CD4-positive, alpha-beta T cell treated with Interleukin-1 beta for 1 hour (primary cell): ENCODE measurements at places on chromosomes 16 and 17.
A peak's percentile ranks its signal among the peaks of the same experiment; 100 is the strongest.

GRCh38 chr17:4189280-4189679, 46.3 kb downstream of the CYB5D2 start:
- no peak for DNase-seq

DNA sequence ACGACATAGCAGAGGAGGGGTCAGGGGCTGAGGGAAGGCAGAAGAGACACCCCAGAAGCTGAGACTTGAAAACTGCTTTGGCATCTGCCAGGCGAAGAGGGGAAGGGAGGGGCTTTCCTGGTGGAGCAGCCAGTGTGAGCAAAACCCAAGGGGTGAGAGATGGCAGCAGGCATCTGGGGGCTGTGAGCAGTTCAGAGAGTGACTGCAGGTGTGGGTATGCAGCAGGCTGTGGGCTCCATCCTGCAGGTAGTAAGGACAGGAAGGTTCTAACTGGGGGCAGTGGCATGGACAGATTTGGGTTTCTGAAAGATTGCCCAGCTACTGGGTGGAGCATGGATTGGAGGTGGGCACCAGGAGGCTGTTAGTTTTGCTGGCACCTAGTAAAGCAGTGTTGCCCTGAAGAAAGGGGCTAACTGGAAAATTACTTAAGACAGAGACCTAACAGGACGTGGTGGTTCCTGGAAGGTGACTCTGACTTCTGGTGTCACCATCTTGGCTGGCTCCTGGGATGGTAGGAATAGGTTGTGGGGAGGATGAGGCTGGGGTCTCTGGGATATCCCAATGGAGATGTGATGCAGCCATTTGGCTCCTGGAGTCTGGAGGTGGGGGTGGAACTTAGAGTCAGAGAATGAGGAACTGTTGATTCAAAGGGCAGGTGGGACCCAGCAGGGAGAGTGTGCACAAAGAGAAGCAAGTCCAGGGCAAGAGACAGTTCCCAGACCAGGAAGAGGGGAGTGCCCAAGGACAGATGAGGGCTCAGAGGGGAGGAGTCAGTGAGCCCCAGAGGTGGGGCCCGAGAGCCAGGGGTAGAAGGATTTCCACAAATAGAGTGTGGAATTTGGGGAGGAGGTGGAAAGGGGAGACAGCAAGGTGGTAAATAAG, 11.2 kb downstream of the BCL7C start:
- no peak for DNase-seq

DNA sequence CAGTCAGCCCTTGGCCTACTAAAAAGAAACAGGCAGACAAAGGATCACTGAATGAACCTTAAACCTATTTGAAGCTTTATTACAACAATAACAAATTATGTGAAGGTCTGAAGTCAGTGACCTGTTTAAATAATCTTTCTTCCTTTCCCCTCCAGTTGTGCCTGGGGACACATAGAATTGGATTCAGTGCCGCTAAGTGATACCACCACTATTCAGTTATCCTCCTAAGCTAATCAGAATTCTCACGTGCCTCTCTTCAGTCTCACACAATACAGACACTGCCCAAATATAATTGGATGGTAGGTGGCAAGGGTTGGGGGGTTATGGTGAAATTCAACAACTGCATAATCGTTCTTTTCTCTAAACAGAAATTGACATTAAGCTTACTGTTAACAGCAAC, 11.4 kb downstream of the TXNDC11 start:
- DNase-seq, result no peak

DNA sequence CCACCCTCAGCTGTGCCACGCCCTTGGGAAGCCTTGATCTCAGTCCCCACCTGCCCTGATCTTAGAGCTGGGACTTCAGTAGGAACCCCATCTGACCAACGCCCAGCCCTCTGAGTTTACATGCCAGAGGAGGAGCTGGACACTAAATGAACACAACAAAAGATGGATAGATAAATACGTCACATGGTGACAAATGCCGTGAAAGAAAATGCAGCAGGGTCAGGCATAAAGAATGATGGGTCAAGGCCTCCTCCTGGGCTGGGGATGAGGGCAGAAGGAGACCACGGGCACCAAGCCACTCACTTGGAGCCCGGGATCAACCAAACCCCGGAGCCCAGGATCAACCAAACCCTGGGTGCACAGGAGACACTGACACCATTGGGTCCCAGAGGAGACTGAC, 354.9 kb downstream of the C16orf95 start:
- no peak for DNase-seq

DNA sequence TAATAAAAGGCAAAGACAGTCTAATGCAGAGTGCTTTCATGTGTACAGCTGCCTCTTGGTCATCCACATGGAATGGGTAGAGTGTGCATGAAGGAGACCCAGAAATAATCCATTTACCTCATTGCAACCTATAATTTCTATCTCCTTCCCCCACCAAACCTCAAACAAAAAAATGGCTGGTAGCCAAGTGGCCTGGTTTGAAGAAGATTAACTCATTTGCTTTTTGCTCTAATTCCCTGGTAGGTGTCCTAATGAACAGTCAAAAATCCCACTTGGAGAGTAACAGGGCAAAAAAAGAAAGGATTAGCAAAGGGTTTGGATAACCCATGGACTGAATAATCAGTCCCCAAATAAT, 13.0 kb upstream of the LYRM9 start:
- DNase-seq, result no peak

DNA sequence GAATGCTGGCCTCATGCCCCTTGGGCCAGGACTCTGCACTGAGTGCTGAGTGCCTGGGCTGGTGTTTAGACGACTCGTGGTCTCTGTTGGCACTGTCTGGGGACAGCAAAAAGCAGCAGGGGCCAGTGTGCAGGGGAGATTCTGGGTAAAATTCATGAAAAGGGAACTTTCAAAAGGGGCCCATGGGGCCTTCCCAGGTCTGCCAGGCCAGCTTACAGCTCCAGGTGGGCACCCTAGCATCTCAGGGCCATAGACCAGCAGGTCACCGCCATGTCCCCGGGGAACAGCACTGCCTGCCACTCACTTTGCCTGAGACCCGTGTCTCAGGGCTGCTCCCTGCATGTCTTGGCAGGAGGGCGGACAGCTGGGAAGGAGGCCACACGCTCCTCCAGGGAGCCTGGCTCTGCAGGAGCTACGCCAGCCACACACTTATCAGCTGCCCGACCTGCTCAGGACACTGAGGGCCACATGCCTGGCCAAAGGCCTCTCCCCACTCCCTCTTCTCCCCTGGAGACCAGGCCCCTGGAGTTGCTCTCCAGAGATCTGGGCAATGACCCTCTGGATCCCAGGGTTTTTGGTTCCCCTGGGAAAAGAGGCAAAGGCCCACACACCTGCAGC, 8.8 kb upstream of the FASN start:
- no peak for DNase-seq

DNA sequence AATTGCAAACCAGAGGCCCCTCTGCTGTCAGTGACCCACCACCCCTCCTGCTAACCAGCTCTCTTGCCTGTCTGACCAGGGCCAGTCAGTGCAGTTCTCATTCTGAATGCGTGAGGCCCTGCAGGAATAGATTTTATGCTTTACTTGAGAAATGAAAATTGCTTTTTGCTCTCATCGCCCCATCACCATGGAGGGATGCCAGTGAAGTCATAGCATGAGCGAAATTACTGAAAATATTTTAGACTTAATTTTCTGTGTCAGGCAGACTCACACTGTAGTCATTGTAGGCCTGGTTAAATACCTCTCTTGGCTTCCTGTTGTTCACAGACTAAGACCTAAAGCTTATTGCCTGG, 490.5 kb upstream of the CDH5 start:
- no peak for DNase-seq

- no peak for DNase-seq
Observed at GRCh38 chr16:23824909-23825308, 10.9 kb upstream of the PRKCB start.

- no peak for DNase-seq
Observed at GRCh38 chr17:6355196-6355595, 79.7 kb downstream of the AIPL1 start.

- peak; percentile 90 for DNase-seq
Observed at GRCh38 chr17:1716912-1717695, 6.9 kb upstream of the TLCD2 start.

DNA sequence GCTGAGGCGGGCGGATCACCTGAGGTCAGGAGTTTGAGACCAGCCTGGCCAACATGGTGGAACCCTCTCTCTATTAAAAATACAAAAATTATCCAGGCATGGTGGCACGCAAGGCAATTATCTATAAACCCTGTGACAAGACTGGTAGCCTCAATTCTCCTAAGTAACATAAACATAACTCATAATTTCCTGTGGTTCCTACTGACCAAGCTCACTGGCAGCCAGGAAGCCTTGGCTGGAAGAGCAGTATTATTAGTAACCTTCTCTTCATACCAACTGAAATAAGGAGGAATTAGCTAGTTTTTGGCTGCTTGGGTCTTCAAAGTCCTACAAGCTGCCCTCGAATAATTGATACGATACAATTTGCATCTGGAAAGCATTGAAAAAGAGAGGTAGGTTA, 31.6 kb upstream of the LRRC37A3 start:
- DNase-seq, result no peak

GRCh38 chr16:886802-887731, 83.7 kb downstream of the LMF1 start:
- no peak for DNase-seq

- peak; percentile 79 for DNase-seq
Observed at GRCh38 chr17:29180034-29180787, at the start of gene MYO18A. Gene MYO18A, minus strand, starts transcription at chr17:29180398. Its CDS starts 13,458 bp downstream, at chr17:29166940.

- no peak for DNase-seq
Observed at GRCh38 chr16:81635063-81635937, 143.8 kb upstream of the PLCG2 start.

- no peak for DNase-seq
Observed at GRCh38 chr16:85057948-85058347, 30.4 kb downstream of the KIAA0513 start.

DNA sequence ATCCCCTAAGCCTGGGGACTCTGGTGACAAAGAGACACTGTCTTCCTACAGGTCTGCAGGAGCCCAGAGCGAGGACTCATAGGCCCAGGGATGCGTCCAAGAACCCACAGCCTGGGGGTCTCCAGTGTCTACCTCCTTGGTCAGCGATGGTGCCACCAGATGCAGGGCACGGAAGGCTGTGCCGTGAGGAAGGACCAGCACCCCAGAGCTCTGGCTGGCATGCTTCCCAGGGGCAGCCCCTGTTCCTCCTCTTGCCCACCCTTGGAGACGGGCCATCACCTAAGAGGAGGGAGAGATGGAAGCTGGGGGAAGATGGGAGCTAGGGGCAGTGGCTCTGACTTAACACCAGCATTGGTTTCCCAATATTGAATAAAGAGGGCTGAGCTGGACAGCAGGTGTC, 125.2 kb downstream of the SDK2 start:
- no peak for DNase-seq

GRCh38 chr16:17350207-17350606, 120.6 kb downstream of the XYLT1 start:
- no peak for DNase-seq
